ENCODE measurements at places on chromosomes 1 and 21.
A peak's percentile ranks its signal among the peaks of the same experiment; 100 is the strongest.

DNA sequence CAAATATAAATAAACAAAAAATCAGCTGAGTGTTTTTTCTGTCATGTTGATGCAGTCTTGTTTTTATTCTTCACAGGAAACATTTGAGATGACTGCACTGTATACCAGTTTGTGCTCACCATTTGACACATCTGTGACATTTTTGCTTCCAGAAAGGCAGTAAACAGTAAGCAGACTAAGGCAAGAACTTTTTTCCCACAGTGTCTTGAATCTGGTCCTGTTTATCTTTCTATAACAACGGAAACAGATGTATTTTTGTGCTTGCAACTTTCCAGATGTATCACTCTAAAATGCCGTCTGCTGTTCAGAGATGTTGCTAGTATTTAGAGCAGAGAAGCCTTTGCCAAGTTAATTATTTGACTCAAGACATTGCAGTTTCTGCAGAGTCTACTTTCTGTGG lies 105.5 kb downstream of the ZC3H11B start:
- DNase-seq: no peak

DNA sequence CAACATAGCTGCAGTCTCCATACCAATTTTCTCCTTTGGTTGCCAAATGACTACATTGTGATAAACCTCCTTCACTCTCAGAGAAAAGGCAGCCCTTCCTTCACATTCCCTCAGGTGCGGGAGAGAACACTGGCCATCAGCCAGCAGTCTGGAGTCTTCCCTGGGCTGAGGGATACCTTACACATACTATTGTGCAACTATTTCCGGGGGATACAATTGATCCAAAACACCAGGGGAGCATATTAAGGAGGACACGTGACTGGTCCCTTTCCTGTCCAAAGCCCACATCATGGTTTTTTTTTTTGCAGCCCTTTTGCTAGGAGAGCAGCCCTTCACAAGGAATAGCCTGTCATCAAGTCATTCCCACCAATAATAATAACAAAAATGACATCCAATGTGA lies 172.1 kb upstream of the ZRANB2 start:
- no peak for DNase-seq

DNA sequence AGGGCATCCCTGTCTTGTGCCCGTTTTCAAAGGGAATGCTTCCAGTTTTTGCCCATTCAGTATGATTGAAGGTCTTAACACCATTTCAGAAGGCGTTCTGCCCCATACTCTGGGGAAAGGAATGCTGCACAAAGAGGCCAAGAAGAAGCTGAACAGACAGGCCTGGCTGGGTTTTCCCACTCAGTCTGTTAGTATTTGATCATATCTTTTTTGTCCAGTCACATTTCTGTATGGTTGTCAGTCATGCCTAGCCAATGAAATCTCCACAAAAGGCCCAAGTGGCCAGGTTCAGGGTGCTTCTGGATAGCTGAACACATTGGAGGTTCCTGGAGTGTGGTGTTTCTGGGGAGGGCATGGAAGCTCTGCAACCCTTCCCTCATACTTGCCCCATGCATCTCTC lies 72.1 kb downstream of the NEK7 start:
- no peak for DNase-seq

DNA sequence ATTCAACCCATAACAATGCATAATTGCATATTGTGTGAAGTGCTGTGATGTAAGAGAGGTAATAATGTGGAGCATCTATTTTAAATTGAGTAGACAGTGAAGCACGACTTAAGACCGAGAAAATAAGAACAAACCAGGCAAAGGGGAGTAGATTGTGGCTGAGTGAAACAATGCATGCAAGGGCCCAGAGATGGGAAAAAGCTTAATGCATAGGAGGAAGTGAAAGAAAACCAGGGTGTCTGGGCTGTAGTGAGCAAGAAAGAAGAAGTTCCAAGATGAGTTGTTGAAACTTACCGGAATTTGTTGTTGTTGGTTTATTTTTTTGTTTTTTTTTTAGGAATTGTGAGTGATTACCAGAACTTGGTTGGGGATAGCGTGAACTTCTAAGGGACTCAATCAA lies 104.7 kb downstream of the SNX7 start:
- no peak for DNase-seq

DNA sequence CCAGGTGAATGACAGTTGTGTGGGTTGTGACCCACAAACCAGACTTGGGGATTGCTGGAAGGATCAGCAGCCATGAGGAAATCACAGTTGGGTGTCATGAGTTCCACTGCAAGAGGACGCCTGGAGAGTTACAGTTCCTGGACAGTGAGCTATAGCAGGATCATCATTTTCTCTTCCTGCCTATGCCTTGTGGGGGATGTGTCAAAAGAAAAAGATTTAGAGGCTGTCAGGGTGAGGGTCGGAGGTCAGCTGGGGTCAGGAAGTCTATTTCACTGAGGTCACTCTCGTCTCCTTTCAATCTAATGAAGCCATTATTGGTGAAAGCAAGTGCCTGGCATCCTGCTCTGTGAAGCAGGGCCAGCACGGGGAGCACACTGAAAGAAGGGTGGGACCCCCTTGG lies 7.0 kb upstream of the LIN28A start:
- DNase-seq: no peak

DNA sequence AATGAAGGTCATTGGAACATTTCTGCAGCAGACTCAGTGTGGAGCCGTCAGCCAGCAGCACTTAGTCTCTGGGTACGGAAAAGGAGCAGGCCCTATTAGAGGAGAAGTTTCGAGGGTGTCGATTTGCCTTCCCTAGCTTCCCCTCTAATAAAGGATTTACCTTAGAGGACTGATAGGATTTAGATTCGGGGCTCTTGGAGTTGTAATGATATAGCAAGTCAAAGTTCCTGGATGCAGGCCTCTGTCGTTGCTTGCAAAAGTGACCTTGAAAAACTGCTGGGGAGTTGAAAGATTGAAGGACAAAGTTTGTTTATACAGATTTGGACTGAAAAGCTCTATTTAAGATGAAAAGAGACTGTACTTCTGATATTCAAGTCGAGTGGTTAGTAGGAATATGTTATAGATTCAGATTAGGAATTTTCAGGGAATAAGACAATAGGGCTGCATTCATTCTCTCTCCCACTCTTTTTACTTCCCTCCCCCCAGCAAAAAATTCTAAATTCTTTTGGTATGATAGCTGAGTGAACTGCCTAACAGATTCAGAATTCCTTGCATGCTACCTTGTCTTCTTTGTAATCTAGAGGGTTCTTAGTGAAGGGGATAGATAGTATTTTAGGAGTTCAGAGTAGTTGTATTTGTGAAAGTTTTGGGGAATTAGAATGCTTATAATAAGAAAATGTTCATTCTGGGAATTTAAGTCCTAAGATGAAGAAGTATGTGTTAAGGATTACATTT lies 19.2 kb downstream of the NFYC start:
- peak; percentile 67 for DNase-seq

DNA sequence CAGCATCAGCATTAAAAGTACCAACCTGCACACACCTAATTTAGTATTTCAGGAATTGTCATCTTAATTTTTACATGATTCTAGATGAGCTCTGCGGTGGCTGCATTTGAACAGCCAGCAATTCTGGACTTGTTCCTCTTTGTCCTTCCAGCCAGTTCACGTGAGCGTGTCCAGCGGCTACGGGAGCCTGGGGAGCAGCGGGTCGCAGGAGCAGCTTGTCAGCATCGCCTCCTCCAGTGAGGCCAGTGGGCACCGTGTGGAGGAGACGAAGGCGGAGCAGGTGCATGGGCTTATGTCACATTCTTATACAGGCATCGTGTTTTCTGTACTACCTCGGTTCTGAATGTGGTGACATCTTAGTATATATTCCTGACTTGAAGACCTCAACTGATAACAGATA lies 25.7 kb downstream of the PER3 start:
- DNase-seq: no peak

GRCh38 chr1:175750366-175751071 lies 7.1 kb upstream of the TNR start:
- no peak for DNase-seq

DNA sequence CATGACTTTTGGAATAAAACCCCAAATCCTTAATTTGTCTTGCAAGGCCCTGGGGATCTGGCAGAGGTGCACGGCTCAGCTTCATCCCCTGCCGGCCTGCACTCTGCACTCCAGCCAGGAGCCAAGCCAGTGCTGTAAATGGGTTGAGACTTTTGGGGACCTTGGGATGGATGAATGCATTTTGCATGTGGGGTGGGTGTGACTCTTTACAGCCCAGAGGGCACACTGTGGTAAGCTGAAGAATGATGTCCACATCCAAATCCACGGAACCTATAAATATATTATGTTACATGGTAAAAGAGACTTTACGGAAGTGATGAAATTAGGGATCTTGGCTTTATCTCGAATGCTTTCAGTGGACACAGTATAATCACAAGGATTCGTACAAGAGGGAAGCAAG lies 177.8 kb downstream of the EDEM3 start:
- no peak for DNase-seq

DNA sequence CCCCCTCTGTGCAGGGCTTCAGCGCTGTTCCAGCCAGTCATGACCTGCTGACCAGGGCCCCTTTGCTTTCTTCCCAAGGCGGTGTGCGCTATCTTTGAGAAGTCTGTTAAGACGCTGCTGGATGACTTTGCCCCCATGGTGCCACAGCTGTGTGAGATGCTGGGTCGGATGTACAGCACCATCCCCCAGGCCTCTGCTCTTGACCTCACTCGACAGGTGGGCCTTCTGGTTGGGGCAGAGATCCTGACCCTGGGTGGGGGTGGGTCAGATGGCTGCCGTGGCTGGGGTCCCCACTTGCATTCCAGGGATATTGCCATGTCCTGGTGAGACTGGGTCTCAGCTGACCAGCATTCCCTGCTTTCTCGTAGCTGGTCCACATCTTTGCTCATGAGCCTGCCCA lies 9.0 kb upstream of the DPH2 start:
- DNase-seq: no peak

GRCh38 chr1:204453141-204453772 lies 41.3 kb downstream of the PIK3C2B start:
- DNase-seq: no peak

GRCh38 chr1:158992787-158993312 lies 16.9 kb upstream of the IFI16 start:
- DNase-seq: no peak

DNA sequence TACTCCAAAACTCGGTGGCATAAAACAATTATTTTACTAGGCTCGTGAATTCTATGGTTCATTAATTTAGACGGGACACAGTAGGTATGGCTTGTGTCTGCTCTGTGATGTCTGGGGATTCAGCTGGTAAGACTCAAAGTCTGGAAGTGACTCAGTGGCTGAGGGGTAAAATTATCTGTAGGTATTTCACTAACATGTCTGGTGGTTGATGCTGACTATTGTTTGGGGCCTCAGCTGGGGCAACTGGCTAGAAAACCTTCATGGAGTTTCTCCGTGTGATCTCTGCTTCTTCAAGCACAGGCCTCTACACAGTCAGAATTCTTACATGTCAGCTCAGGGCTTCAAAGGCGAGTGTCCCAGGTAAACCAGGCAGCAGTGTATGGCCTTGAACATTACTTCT lies 41.2 kb upstream of the KLF17 start:
- no peak for DNase-seq

DNA sequence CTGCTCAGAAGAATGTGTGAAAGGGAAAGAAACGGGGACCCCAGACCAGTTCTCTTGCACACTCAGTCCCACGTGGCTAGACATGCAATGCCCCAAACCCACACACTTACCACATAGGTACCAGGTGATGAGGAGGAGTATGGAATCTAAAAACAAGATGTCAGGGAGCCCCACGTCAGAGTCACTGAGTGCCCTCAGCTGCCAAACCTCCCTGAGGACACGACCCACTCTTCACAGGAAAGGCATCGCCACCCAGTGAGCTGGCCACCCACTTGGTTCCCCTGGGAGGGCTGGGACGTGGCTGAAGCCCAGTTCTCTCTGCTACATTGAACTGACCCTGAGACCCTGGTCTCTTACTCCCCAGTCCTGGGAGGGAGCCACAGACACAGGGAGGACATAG lies 41.4 kb downstream of the MRPL37 start:
- DNase-seq: no peak

DNA sequence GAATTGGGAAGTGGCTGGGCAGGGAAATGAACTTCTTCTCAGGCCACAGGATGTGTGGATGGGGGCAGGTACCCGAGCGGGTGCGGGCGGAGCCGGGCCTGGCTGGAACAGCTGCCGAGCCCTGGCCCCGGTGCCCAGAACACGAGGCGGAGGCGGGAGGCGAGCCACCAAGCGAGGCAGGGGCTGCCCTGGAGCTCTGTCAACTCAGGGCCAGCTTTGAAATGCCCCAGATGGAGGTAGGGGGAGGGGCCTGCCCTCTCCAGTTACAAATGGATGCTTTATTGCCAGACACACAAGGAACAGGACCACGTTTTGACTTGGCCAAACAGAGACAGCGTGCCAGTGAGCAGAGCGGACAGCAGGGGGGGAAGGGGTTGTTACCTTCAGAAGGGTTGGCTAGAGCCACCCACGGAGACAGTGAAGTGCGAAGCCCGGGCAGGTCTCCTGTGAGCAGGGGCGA lies 240.4 kb downstream of the SDCCAG8 start:
- no peak for DNase-seq

DNA sequence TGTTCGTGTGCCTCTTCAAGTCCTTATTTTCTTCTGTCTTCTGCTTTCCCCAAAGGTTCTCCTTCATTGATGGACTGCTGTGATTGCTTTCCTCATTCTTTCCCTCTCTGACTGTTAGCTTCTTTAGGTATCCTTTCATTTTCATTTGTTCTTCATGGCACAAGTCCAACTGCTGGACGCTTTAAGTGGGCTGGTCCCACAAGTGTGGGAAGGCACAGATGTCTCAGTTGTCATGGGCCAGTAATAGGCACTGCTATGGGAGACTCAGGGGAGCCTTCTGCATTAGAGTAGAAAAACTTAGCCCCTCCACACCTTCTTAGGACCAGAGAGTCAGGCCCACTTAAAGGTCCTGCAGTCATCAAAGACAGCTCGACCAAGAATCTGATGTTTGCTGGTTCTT lies 122.3 kb upstream of the C1orf105 start:
- no peak for DNase-seq

GRCh38 chr1:201732351-201732750 lies 96.6 kb upstream of the IPO9 start:
- no peak for DNase-seq

GRCh38 chr21:41899426-41900202 lies 20.5 kb upstream of the PRDM15 start:
- DNase-seq: no peak

- no peak for DNase-seq
These were observed 14.3 kb upstream of the SLC1A7 start for GRCh38 chr1:53156783-53157182.

DNA sequence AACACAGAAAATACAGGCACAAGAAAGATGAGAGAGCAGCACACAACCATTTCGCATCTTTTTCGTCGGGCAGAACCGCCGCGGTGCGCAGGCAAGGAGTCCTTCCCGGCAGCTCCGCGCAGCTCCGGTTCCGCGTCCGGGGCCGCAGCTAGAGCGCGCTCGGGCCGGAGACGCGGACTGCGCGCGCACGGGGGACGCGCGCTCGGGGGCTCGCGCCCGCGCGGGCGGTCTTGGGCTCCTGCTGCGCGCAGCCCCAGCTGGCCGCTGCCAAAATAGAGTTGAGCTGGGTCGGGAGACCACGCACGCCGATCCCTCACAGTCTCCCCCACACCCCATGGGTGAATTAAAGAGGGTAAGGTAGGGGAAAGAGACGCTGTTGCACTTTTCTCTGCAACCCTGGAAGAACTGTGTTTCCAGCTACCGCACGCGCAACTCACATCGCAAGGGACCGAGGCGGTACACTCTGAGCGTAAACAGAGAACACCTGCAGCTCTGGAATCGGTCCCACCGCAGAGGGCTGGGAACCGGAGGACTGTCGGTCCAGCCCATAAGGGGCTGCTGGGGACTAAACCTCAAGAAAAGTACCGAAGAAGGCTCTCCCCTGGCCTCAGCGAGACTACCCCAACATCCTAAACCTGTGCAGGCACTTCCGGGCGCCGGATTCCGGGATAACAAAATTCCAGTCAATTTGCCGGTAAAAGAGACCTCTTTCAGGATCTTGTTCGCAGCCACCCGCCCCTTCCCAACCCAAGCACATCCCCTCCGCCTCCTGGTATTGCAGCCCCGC lies 1.7 kb downstream of the NR5A2 start:
- no peak for DNase-seq
